ENCODE measurements at places on chromosomes 2 and 18. TPM values are rescaled to one million over a fixed set of nuclear protein-coding genes. Genes with fewer than 3 reads are reported as not detected.

NAT8 gene
- total RNA-seq, result not detected

NT5DC4 gene
- total RNA-seq, result not detected

EPB41L3 gene
- total RNA-seq, result 10.1 TPM

LYG1 gene
- total RNA-seq, result 0.43 TPM

COLEC12 gene
- total RNA-seq, result 79.5 TPM

PCARE gene
- total RNA-seq, result not detected

CHRND gene
- not detected for total RNA-seq

RSAD2 gene
- 0.55 TPM for total RNA-seq

GKN1 gene
- total RNA-seq, result not detected

MC5R gene
- not detected for total RNA-seq

RAB31 gene
- total RNA-seq, result 51.2 TPM

DNER gene
- total RNA-seq, result 0.83 TPM

EIF2AK3 gene
- 35.8 TPM for total RNA-seq

C2orf15 gene
- not detected for total RNA-seq

LYPD6 gene
- total RNA-seq, result 0.57 TPM

TWIST2 gene
- total RNA-seq, result 45.2 TPM

MROH2A gene
- total RNA-seq, result under 0.01 TPM

REG1B gene
- total RNA-seq, result not detected

DYNAP gene
- total RNA-seq, result not detected

ADD2 gene
- total RNA-seq, result 0.37 TPM

CCDC141 gene
- under 0.01 TPM for total RNA-seq

GNAL gene
- 0.65 TPM for total RNA-seq

TEX51 gene
- total RNA-seq, result not detected

CFAP53 gene
- total RNA-seq, result 0.71 TPM

GPR39 gene
- total RNA-seq, result 0.28 TPM

KCNJ13 gene
- not detected for total RNA-seq

MCM6 gene
- 8.2 TPM for total RNA-seq

HSPE1 gene
- 114 TPM for total RNA-seq

KCNS3 gene
- total RNA-seq, result 0.43 TPM

REG3A gene
- not detected for total RNA-seq

GPR45 gene
- total RNA-seq, result not detected

MYO7B gene
- total RNA-seq, result not detected

PKP4 gene
- total RNA-seq, result 26.1 TPM

TXNDC2 gene
- under 0.01 TPM for total RNA-seq

LCT gene
- total RNA-seq, result not detected

SNORC gene
- total RNA-seq, result 0.92 TPM

NOL4 gene
- not detected for total RNA-seq

TNP1 gene
- not detected for total RNA-seq

MYO3B gene
- total RNA-seq, result 0.18 TPM

LAMA3 gene
- total RNA-seq, result 19.1 TPM

OTX1 gene
- 0.14 TPM for total RNA-seq

PDE1A gene
- 42.4 TPM for total RNA-seq

ACP1 gene
- total RNA-seq, result 104 TPM

CNDP1 gene
- not detected for total RNA-seq

DNAH6 gene
- total RNA-seq, result 0.09 TPM

DTNB gene
- total RNA-seq, result 2.5 TPM

CD207 gene
- total RNA-seq, result not detected

B4GALT6 gene
- 2.5 TPM for total RNA-seq

STPG4 gene
- 0.37 TPM for total RNA-seq

PIEZO2 gene
- total RNA-seq, result 97.7 TPM

ABCG5 gene
- not detected for total RNA-seq

RFTN2 gene
- 10.5 TPM for total RNA-seq

CYP1B1 gene
- 23.0 TPM for total RNA-seq

LRP1B gene
- under 0.01 TPM for total RNA-seq

NGEF gene
- total RNA-seq, result 0.74 TPM

SERPINB4 gene
- total RNA-seq, result 0.14 TPM

OBSL1 gene
- 37.8 TPM for total RNA-seq

SERPINB5 gene
- total RNA-seq, result 0.14 TPM
